Amniotic epithelial cell (primary cell): ENCODE measurements at places on chromosomes 6 and 20.
A peak's percentile ranks its signal among the peaks of the same experiment; 100 is the strongest.

- no peak for DNase-seq
These were observed 7.0 kb upstream of the PRSS35 start for GRCh38 chr6:83505356-83505755.

DNA sequence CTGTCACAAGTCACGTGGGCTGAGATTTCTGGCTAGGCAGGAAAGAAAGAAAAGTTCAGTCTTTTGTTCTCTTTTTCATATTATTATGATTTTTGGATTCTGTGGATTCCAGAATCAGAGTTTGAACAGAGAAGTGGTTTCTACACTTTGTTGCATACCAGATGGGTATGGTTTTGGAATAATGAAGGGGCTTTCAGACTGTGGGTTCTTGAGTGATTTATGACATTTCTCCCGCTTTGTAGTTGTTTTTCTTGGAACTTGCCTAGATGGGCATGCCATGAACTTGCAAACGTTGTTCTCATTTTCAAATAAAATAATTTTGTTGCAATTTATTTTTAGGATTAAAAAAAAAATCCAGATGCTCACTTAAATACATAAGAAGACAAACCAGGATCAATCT, 34.4 kb downstream of the CBFA2T2 start:
- DNase-seq: no peak

DNA sequence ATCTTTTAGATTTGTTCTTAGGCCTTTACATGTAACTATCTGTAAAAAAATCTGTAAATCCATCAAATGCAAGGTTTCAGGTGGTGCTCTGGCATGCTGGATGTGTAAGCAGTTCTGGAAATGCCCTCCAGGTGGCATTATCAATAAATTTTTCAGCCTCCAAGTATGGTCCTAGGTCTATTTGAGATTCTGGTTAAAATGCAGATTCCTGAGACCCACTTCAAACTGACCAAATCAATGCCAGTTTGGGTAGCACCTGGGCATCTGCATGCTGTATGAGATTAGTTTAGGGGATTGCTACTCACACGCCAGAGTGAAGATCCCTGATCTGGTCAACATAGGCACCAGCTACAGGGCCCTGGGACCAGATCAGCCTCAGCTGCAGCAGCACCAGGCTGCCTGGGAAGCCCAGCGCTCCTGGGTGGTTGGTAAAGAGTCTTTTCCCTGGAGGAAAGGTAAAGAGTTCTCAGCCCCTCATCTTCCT, 507.3 kb upstream of the CITED2 start:
- DNase-seq: peak; percentile 38

- DNase-seq: no peak
These were observed 1.6 kb downstream of the DBNDD2 start for GRCh38 chr20:45409521-45410272.

GRCh38 chr6:16947375-16948015, 154.4 kb upstream of the STMND1 start:
- peak; percentile 96 for DNase-seq

DNA sequence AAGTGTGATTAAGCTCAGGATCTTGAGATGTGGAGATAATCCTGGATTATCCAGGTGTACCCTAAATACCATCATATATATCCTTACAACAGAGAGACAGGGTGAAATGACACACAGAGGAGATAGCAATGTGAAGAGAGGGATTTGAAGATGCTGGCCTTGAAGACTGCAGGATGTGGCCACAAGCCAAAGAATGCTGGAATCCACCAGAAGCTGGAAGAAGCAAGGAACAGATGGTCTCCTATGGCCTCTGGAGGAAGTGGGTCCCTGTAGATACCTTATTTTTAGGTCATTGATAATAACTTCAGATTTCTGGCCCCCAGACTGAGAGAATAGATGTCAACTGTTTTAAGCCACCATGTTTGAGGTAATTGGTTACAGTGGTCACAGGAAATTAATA, 95.0 kb downstream of the PAK5 start:
- DNase-seq: no peak
